ENCODE measurements at places on chromosomes 11 and 22.
A peak's percentile ranks its signal among the peaks of the same experiment; 100 is the strongest.

- ATAC-seq, result no peak
These were observed 1112.0 kb upstream of the RAG2 start for GRCh38 chr11:37710031-37710430.

DNA sequence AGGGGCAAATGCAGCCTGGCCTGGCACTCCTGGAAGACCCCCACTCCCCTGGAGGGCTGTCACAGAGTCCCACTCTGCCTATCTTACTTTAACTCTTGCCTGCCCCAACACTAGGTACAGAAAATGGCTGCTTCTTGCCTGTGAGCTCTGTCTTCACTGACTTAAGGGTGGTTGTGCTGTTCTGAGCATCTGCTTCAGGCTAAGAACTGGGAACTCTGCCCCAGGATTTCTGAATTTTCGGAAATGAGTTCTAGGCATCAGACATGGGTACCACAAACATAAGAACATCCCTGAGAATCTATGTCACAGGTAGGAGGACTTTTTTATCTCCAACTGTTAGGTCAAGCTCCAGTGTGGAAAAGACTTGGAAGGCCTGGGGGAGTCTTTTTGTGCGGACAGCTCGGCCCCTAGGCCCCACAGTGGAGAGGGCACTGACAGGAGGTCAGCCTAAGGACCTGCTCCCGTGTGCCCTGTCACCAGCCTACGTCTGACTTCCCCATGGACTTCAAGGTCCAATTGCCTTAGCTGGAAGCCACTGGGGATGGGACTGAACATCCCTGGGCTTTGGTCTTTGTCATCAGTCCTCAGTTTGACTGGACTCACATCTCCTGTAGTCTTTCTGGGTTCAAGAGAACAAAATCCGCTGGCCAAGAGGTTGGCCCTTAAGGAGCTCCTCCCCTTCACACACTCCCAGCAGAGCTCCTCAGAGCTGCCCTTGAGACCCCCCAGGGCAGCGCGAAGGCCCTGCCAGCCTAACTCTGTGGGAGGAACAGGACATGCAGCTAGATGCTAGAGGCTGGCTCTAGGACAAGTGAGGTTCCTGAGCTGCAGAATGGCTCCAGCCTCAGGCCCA is 31.9 kb downstream of the PPP2R1B start:
- no peak for ATAC-seq

GRCh38 chr11:15233371-15234165 is 118.8 kb downstream of the INSC start:
- ATAC-seq, result no peak

DNA sequence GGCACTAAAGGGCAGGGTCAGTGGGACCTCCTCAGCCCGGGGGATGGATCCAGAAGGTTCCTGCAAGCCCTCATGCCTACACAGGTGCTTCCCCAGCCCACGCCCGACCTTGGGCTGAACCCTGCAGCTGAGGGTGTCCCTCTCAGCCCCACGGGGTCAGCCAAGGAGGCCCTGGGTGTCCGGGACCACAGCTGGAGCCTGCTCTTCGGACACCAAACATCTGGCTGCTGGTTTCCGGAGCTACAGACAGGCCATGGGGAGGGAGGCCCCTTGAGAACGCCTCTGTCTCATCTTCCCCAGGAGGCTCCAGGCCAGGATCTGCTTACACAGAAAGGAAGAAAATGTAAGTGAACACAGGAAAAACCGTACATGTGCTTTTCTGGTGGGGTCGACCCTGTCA is 355.7 kb downstream of the MN1 start:
- peak; percentile 66 for ATAC-seq

DNA sequence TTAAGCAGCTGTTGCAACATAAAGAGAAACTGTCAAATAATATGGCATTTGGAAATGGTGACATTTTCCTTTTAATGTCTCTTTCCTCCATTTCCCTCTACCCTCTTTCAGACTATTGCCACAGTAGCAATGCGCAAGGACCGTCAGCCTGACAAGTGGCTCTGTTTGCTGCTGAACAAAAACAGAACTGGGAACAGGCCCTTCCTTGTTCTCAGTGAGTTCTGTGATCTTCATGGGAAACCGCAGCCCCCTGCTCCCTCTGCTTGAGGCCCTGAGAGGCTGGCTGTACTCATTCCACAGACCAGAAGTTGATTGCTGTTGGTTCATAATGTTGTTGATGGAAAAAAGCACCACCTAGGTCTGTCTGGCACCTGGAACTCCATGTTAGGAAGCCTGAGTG is 559.7 kb downstream of the OPCML start:
- ATAC-seq, result no peak

DNA sequence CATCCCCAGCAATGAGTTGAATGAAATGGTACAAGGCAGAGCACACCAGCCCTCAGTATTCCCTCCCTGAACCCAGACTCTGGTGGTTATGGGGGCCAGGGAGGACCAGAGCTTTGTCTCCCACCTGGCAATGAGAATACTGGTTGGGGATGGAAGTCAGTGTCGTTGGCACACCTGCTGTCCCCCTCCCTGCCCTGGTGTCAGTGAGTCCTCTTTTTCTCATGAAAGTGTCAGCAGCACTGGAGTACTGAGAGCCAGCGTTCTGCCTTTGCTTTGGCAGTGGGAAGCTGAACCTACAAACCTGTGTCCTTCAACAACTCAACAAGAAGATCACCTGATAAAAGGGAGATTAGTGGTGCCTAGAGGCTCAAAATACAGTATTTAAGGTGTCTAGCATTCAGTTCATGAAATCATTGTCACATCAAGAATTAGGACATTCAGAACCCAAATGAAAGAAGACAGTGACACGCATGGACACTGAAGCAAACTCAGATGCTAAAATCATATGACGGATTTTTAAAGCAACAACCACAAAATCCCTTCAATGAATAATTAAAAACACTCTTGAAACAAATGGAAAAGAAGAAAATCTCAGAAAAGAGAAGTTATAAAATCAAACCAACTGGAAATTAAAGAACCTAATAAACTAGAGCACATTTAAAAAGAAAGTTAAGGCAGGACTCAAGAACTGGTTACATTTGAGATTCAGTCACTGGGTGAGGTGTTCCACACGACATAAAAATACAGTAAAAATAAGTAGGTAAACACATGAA is 77.5 kb upstream of the VPREB1 start:
- ATAC-seq, result no peak

- ATAC-seq, result no peak
These were observed 12.0 kb upstream of the RFPL2 start for GRCh38 chr22:32216911-32217310.

DNA sequence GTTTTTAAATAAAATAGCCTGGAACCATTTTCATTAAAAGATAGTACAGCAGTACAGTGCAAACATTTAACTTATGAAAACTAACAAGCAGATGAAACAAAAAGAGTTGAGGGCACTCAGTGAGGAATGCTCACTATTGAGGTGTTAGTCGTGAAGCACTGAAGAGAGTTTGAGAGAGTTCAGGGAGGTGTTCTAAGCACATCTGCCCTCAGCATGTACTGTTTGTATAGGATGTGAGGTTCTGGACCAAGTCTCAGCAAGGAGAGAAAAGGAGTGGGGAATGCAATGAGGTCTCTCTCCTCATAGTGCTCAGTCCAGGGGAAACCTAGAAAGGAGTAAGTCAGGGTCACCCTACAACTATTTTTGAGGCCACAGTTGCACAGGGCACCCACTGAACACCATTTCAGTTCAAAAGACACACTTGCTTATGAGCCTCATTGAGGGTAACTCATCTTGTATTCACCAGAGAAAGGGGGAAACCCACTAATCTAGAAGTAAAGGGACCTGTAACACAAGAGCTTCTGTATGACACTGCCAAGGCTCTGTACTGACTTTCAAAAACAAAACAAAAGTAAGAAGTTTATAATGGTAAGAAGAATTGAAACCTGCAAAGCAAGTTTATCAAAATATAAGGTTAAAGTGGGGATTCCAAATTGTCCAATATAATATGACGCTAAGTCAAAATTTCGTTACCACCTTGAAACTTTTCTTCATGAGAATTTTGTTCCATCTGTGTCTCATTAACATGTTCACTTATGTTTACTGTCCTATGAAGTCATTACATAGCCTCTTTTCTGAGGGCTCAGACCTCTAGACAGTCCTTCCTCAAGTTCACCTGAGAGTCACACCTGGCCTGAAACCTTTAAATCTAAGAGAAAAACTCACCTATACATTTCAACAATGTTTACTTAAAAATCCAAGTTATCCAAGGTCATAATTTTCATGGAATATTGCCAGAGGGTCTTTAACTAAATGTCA is 275.3 kb downstream of the ETS1 start:
- ATAC-seq, result no peak

DNA sequence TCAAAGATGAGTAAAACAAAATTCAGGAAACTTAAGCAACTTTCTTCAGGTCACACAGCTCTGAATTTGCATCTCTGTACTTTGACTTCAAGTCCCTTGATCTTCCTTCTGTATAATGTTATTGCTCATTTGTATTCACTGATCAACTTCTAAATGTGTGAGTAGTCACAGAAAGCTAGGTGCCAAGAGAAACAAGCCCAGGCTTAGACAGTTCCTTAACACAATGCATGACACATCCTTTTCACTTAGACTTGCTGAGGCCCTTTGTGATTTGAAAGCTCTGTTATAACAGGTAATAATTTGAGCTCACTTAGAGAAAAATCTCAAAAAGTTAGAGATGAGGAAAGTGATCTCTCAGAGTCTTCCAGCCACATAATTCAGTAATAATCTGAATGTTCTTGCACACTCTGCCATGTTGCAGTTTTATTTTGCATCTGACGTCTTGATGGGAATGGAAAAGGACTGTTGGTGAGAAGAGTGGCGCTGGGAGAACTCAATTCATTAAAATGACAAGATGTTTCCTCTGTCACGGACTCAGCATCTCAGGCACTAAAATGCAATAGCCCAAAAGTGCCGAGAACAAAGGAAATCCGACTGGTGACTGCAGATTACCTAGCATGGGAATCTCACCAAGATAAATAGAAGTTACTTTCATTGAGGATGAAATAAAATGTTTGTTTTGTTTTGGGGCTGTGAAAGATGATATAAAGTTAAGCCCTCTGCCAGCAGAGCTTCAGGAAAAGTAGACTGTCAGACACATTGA is 665.3 kb downstream of the OPCML start:
- no peak for ATAC-seq

- ATAC-seq, result no peak
These were observed 193.0 kb downstream of the MAML2 start for GRCh38 chr11:96149743-96150555.

DNA sequence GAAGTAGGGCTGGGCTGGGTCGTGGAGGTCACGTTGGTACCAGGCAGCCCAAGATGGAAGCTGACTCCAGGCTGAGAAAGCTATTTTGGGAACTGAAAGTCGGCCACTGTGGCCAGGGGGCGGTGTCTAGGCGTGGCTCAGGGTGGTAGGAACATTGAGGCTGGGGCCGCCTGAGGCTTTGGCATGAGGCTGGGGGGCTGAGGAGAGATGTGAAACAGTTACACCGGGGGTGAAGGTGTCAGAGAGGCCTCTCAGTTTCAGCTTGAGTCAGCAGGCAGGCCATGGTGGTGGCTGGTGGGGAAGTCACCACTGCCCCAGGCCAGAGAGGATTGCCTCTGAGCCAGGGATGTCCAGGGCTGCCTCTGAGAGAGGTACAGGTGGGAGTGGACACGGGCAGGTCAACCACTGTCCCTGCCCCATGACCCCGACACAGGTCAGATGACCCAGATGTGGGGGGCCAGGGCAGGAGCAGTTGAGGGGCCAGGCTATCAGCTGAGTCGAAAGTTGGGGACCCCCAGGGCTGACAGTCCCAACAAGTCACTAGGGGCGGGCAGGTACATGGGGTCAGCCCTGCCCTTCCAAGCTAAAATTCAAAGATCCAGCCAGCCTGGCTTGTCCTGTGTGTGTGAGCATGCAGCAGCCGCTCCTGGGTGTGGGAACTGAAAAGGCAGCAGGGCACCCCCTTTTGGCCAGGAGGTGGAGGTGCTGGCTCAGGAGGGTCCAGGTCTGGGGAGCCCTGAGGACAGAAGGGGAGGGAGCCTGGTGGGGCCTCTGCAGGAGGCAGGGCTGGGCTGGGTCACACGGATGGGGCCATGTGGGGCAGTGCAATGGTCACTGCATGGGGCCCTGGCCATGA is 7.2 kb downstream of the KCNK7 start:
- peak; percentile 48 for ATAC-seq

DNA sequence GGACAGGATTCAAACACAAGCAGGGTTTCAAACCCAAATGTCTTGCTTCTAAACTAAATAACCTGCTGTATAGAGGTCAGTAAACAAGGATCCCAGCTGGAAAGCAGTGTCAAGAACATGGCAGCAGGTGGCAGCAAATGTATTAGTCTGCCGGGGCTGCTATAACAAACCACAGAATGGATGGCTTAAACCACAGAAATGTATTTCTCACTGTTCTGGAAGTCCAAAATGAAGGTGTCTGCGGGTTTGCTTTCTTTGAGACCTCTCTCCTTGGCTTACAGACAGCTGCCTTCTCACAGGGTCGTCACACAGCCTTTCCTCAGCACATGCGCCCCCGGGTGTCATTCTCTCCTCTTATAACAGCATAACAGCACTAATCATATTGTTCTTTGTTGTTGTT is 65.1 kb upstream of the LRRC55 start:
- ATAC-seq, result no peak

- ATAC-seq, result no peak
These were observed 266.9 kb downstream of the AASDHPPT start for GRCh38 chr11:106344394-106344793.

GRCh38 chr11:77999446-78000030 is 5.1 kb upstream of the INTS4 start:
- no peak for ATAC-seq

- ATAC-seq, result no peak
These were observed 7.3 kb downstream of the ANO9 start for GRCh38 chr11:434496-434895.

- peak; percentile 35 for ATAC-seq
These were observed 6.8 kb upstream of the MICAL2 start for GRCh38 chr11:12103411-12104225.

- peak; percentile 58 for ATAC-seq
These were observed 10.9 kb downstream of the PIM3 start for GRCh38 chr22:49971232-49972162.

- ATAC-seq, result no peak
These were observed 105.4 kb downstream of the MIAT start for GRCh38 chr22:26762503-26763472.

- no peak for ATAC-seq
These were observed 6.8 kb downstream of the ROBO4 start for GRCh38 chr11:124890683-124891372.

GRCh38 chr22:38730411-38730871 is 24.7 kb downstream of the GTPBP1 start:
- no peak for ATAC-seq

Data from gastroesophageal sphincter (tissue), 4 donors.